Cardiac muscle cell (in vitro differentiated cells and primary cell): ENCODE measurements at places on chromosomes 11 and 22. TPM values are rescaled to one million over a fixed set of nuclear protein-coding genes. Genes with fewer than 3 reads are reported as not detected.

GRCh38 chr11:66133216-66133775 is 63.2 kb downstream of the PACS1 start:
- no peaks in the 10 kb centered on the region for H3K27me3 ChIP-seq
- no peak overlapping the region for H3K27ac ChIP-seq
- H3K4me3 ChIP-seq = no peak overlapping the region
- no peaks in the 10 kb centered on the region for H3K36me3 ChIP-seq
- no peaks in the 10 kb centered on the region for H3K4me1 ChIP-seq

DNA sequence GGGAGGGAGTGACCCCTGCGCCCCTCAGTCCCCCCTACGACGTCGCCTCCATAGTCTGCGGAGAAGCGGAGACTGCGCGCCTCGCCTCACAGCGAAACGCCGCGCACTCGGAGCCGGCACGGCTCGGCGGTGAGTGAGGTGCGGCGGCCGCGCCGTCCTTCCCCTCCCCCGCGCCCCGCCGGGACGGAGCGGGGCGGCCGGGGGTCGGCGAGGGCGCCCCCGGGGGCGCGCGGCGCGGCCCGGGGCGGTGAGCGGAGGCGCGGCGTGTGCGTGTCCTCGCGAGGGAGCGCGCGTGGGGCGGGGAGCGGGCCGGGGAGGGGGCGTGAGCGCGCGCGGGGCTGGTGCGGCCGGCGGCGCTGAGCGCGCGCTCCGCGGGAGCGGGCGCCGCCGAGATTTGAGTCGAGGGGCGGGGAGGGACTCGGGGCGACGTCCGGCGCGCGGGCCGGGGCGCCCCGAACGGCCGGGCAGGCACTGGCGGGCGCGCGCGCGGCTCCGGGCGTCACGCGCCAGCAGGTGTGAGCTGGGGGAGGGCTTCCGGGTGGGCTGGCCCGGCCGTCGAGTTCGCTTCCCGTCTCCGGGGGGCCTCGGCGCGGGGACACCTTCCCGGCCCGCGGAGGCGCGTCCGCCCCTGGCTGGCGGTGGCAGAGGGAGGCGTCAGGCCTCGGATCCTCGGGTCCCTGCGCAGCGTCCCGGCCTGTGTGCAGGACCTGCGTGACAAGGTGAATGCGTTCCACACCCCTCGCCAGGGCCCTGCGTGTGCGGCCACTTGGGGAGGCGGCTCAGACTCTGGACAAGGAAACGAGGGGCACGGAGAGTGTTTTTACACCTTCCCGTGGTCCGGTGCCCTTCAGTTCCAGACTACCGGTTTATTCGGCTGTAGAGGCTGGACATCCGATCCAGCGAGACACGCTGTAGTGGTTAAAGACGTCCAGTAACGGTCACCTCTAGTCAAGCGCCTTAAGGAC is 50.4 kb downstream of the FAM83F start:
- H3K27me3 ChIP-seq = peaks cover 17% of the 10 kb centered on the region
- H3K36me3 ChIP-seq = no peaks in the 10 kb centered on the region
- DNase-seq = peak; percentile 14

DNA sequence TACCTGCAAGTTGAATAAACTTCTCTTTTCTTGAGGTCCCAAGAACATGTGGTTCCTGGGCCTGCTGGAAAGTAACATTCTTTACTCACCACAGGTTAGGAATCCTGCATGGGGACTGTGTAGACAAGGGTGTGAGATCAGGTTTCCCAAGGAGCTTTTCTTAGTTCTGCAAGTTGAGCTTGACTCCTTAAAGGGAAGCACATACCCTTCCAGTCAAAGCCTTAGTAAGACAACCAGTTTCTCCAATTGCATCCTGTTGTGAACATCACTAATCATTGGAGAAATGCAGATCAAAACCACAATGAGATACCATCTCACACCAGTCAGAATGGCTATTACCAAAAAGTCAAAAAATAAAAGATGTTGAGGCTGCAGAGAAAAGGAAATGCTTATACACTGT is 48.3 kb upstream of the PAK1 start:
- H3K36me3 ChIP-seq = no peaks in the 10 kb centered on the region

DNA sequence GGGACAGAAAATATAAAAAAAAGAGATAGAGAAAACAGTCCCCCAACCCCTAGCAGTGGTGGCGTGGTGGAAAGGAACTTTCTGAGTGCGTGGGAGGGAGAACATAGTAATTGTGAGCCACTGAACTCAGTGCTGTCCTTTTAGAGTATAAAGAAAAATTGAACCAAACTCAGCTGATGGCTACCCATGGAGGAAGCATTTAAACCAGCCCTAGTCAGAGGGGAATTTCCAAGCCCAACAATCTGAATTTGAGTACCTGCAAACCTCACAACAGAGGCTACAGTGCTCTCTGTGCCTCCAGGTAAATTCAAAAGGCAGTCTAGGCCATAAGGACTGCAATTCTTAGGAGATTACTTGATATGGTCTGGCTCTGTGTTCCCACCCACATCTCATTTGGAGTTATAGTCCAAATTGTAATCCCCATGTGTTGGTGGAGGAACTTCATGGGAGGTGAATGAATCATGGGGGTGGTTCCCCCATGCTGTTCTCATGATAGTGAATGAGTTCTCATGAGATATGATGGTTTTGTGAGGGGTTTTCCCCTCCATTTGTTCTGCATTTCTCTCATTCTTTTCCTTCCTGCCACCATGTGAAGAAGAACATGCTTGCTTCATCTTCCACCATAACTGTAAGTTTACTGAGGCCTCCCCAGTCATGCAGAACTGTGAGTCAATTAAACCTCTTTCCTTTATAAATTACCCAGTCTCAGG is 687.8 kb downstream of the FAM181B start:
- H3K4me1 ChIP-seq = no peaks in the 10 kb centered on the region
- no peaks in the 10 kb centered on the region for H3K36me3 ChIP-seq
- no peak for DNase-seq

DNA sequence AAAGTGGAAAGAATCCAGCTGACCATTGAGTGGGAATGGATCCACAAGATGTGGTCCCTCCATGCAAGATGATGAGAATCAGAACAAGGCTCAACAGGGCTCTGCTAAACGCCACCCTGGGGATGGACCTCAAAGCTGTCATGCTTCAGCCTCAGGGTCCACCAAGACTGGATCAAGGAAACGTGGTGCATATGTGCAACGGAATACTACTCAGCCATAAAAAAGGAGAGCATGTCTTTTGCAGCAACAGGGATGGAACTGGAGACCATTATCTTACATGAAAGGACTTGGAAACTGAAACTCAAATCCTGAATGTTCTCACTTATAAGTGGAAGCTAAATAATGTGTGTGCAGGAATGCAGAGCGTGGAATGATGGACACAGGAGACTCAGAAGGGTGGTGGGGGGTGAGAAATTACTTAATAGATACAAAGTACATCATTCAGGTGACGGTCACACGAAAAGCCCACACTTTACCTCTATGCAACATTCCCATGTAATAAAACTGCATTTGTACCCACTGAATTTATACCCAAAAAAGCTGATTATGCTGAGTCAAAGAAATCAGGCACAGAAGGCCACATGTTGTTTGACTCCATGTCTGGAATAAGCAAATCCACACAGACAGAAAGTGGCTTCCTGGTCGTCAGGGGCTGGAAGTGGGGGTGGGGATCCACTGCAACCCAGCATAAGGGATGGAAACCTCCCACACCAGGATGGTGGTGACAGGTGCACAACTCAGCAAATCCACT is 116.1 kb downstream of the SHANK2 start:
- DNase-seq = no peak
- H3K27me3 ChIP-seq = no peaks in the 10 kb centered on the region
- H3K4me1 ChIP-seq = no peaks in the 10 kb centered on the region
- no peaks in the 10 kb centered on the region for H3K36me3 ChIP-seq
- H3K27ac ChIP-seq = no peak overlapping the region

- H3K4me1 ChIP-seq = no peaks in the 10 kb centered on the region
- no peak overlapping the region for H3K27ac ChIP-seq
- peak; percentile 39 for DNase-seq
- H3K4me3 ChIP-seq = peak overlapping the region; percentile 51
Measured at GRCh38 chr22:35541254-35541748, 670 bp downstream of the RASD2 start.

DNA sequence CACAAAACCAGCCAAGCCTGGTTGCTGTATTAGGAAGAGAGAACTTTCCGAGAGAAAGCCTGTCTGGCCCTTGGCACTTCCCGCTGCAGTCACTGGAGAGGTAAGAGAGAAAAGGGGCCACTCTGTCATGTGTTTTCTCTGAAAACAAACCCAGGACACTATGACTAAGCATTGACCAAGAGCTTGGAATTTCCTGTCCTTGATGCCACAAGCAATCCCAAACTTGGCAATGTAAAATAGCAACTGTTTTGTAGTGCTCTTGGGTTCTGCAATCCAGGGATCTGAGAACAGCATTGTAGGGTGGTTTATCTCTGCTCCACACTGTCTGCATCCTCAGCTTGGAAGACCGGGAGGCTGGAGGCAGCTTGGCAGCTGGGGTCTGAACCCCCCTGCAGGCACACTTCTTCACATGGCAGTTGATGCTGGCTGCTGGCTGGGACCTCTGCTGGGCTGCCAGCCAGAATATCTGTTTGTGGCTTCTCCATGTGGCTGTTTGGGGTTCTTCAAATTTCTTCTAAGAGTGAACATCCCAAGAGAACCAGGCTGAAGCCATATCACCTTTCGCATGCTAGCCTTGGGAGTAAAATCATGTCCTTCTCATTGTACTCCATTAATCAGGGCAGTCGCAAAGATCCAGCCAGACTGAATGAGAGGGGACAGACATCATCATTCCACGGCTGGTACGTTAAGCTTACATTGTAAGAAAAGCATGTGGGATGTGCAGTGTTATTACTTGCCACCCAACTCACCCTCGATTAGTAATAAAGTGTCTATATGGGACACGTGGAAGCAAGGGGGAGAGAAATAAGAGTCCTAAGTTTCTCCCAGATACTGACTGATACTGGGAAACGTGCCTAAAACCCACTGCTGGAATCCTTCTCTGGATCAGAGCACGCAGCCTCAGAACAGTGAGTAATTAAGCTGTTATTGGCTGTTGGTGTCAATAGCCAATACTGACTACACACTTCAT is 537.4 kb upstream of the B3GAT1 start:
- H3K36me3 ChIP-seq = no peaks in the 10 kb centered on the region
- DNase-seq = no peak
- H3K4me1 ChIP-seq = no peaks in the 10 kb centered on the region
- H3K27ac ChIP-seq = no peak overlapping the region
- no peak overlapping the region for H3K4me3 ChIP-seq

- no peaks in the 10 kb centered on the region for H3K36me3 ChIP-seq
- H3K4me3 ChIP-seq = no peak overlapping the region
- DNase-seq = peak; percentile 18
- H3K27ac ChIP-seq = no peak overlapping the region
Measured at GRCh38 chr11:13924801-13925327, 37.7 kb upstream of the SPON1 start.

Gene PDHX
- 48.6 and 69.9 TPM in 2 replicates for total RNA-seq

Gene SYCE3
- total RNA-seq = not detected in 2 replicates

Gene MMP27
- total RNA-seq = not detected in 2 replicates

Gene C11orf86
- total RNA-seq = not detected in 2 replicates

Gene CRYAB
- 15.3 and 48.6 TPM in 2 replicates for total RNA-seq
